ENCODE measurements at places on chromosomes 6 and 20.

DNA sequence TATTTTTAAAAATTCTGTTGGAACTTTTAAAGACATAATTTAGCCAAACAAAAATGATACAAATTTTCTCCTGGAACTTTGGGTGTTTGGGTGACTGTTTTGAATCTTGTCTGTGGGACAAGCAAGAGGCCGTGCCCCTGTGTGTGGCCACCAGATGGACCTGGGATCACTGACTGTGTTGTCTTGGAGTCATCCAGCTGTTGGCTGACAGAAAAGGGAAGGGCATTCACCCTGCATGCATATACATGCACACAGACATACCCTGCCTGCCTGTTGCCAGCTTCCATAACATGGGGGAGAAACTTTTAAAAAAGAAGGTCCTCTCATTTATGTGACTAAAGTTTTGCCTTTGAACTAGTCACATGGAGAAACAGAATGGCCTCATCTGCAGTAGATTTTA lies 72.7 kb downstream of the BLOC1S5 start:
- no peak for DNase-seq

- no peak for DNase-seq
These were observed 1382.8 kb upstream of the DEFB115 start for GRCh38 chr20:29874476-29875202.

- no peak for DNase-seq
These were observed 193.1 kb upstream of the ARG1 start for GRCh38 chr6:131379948-131380347.

DNA sequence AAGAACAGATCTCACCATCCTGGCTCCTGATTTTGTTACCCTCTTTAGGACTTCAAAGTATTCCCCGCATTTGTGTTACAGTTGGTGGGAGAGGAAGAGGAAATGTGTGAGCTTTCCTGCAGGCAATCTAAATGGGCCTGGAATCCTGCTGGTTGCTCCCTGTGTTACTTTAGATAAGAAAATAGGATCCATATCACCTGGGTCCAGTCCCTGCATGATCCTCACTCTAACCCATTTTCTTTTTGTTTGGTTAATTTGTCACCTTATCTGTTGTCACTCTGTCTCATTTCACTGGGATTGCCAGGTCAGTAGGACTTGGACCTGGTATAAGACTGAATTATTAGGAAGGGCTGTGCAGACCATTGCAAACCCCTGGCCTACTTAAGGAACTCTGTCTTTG lies 175.9 kb upstream of the GJE1 start:
- no peak for DNase-seq

DNA sequence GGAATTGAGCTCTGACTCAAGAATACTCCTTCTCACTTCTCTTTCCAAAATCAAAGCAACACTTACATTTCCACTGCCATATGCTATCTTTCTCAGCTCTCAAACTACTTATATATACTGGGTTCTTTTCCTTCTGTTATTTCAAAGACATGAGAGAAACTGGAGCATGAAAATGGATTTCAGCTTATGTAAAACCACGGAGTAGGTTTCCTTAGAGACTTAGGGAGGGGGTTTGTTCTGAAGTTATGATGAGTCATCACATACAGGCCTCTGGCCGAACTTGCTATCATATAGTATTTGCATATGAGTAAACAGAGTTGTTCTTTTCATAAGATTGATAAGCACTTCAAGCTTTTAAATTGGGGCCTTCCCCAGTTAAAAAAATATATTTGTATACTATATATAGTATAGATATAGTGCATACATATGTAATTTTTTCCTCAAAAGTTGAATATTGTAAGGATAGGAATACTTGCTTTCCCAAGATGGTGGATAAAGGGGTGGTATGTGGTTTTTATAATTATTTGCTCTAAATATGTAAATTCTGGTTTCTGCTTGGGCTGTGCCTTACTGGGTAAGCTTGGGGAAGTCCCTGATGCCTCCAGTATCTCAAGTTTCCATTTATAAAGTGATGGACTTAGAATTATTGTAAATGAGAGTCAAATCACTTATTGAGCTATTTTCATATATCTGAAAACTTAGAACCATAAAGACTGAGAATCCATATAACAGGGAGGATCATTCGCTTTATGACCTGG lies 273.9 kb downstream of the RFPL4B start:
- DNase-seq = no peak

DNA sequence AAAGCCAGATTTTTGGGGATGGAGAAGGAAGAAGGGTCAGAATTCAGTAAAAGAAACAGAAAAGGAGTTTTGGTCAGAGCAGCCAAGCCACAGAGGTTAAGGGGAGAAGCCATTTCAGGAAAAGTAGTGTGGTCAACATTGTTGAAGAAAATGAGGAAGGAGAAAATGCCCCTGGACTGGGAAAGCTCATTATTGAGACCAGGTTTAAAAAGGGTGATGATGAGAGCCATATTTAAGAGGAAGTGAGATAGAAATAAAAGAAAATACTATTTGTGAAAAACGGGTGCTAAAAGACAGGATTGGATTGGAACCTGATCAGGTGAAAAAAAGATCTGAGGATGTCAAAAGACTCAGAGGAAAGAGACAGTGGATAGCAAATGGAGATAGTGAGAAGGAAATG lies 75.8 kb downstream of the CEP162 start:
- no peak for DNase-seq

DNA sequence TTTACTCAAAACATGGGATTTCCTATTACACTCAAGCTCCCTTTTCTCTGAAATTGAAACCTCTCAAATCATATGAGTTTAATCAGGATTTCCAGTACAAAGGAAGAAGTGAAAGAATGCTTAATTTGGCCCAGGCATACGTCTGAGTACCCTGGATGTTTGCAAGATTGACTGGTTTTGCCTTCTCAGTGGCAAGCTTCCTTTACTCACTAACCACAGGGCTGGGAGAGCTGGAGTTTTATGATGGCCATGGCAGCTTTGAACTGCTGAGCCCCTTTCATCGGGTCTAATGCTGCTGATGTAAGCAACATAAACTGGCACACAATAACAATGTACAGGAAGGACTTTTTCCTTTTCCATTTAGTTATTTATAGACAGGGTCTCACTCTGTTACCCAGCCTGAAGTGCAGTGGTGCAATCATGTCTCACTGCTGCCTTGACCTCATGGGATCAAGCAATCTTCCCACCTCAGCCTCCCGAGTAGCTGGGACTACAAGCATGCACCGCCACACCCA lies 194.8 kb downstream of the SLC35F1 start:
- no peak for DNase-seq

- DNase-seq = no peak
These were observed 65.3 kb upstream of the VGLL2 start for GRCh38 chr6:117200067-117200466.

DNA sequence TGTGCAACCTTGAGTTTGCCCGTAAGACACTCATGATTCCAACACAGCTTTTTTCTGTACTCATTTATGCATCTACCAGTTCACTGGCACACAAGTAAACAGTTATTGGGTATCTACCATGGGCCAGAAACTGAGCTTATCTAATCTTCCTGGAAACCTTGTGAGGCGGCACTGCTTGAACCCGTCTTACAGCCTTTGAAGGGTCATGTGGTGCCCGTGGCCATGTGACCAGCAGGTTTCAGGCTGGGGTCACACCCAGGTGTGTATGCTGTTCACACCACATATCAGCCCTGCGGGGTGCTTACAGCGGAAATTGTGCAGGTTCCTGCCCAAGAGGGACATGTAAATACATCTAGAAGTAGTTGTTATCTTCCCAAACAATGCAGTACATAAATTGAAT lies 6.1 kb downstream of the THBD start:
- no peak for DNase-seq
